ENCODE measurements at places on chromosomes 6 and 20.

DNA sequence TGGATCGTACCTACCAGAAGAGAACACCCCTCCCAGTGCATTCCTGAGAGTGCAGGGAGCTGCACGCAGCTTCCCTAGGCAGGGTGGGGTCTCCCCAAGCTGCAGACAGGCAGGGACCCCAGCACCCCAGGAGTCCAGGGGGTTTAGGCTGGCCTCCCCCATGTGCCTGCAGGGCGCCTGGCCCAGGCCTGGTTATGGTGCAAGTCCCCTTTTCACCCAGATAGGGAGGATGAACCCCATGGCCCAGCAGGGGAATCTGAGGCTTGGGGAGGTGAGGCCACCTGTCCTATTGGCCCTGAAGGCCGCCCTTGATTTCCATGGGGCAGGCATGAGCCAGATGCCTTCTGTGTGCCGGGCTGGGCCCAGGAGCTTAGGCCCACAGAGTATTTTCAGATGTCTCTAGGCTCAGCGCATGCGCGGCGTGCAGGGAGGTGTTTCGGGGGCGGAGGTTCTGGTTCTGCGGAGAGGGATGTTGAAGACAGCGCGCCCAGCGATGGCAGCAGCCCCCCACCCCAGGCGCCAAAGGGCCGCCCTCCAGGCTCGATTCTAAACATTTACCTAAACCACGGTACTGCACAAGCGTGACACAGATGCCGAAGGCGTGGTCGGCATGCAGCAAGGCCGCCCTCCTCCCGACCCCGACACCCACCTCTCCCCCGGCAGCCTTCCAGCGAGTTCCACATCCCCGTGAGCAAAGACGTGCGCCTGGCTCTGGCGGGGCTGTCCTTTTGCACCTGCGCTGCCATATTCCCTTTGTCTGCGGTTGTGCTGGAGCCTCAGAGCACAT lies 29.4 kb downstream of the COL20A1 start:
- no peak for DNase-seq

DNA sequence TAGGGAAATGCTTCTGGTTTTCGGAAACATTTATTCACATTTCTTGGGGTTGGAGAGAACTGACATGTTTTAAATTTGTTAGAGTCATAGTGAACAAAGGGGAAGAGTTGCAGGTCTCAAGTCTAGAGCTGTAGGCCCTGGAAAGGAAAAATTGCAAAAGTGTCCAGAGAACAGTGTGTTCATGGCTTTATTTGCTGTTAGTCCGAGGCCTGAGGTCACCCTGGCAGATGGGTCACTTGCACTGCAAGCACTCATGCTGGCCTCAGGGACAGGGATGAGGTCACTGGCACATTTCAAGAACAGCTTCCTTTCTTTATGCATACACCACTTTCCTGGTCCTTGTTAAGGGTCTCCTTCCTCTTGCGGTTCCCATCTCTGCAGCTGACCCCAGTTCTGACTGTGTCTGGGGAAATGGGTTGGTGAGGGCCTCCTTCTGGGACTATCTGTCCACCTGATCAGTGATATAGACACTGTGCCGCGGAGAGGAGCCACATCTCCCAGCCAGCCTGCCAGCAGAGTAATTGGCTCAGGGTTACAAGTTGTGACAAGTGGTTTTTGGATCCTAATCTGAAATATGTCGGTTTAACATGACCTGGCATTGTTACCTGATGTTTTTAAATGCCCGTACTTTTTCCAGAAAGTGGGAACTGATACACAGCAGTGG lies 194.0 kb downstream of the EYA4 start:
- DNase-seq = no peak

- DNase-seq = peak; percentile 77
Observed at GRCh38 chr6:69894578-69895347, 28.4 kb downstream of the COL19A1 start.

DNA sequence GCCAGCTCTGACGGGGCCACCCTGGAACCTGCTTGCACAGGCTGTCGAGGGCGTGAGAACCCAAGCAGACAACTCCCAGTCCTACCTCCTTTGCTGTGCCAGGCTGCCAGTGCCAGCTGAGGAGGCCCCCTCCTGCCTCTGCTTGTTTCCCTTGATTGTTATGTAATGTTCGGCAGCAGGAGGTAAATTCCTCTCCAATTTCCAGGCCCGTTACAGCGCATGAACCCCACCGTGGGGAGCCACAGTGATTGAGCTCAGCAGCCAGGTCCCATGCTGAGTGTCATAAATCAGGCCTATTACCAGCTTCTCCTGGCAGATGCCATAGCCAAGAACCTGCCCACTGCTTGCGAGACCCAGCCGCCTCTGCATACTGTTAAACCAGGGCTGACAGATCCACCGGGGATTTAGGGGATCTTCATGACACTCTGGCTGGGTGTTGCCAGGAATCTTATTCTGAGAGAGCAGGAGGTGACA lies 320.5 kb downstream of the DHX35 start:
- no peak for DNase-seq

- no peak for DNase-seq
Observed at GRCh38 chr6:138201836-138202235, 16.5 kb downstream of the PBOV1 start.

DNA sequence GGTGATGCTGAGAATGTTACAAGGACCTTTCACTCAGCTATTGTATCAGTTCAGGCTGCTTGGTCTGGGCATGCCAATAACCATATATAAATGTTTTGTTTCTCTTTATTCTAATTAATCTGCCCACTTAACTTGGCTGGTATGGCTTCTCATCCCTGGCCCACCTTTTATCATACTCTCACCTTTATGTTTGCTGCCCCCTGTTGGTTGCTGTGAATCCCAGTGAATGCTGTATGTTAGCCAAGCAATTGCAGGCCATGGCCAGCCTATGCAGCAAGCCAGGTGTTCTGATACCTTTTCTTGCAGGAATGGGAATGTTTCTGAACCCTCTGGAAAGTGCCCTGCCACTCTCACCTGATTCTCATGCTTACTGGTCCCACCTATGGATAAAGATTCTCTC lies 54.6 kb downstream of the PCSK2 start:
- DNase-seq = no peak

DNA sequence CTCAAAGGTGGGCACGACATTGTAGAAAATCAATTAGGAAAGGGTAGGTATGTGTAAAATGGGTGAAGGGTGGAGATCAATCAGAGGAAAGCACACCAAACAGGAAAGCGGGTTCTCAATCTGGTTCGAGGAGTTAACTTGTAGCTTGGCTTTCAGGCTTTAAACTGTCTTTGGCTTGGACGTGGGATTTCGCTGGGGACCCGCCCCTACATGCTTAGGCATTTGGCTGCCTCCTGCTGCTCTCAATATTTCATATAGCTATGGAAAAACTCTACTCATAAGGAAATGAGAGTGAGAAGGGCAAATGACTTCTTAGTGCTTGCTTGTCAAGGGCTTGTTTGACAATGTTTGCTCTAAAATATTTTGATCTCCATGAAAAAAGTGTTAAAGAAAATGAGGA lies 38.1 kb upstream of the PDE7B start:
- no peak for DNase-seq

- peak; percentile 48 for DNase-seq
Observed at GRCh38 chr20:17885544-17885943, 83.0 kb downstream of the SNX5 start.

GRCh38 chr6:166766769-166767168 lies 139.7 kb upstream of the RPS6KA2 start:
- no peak for DNase-seq

DNA sequence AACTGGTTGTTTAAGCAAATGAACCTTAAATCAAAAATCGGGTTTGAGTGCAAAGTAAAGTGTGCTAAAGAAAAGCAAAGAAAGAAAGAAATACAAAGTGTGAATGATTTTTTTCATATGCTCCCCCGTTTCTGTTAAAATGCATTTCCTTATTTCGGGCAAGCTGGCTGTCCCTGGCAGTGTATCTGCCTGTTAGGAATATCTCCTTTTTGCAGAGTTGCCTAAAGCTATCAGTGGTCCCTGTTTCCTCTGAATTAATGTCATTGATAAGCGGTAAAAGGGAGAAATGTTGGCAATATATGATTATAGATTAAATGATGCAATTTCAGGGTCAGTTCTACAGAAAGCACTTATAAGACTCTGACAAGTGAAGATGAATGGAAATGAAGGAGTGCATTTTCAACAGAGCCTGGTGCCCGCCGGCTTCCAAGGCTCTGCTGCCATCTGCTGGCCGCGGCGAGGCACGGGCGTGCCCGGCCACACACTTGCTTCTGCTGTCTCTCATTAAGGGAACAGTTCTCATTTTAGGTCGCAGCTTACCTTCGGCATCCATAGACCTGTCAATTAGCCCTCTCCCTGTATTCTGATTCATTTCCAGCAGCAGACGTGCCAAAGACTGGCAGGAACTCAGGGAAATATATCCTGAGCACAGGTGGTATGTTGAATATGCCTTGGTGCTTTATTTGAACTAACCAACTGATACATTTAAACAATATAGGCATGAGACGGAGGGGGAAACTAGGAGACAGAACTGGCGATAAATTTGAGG lies 381.9 kb downstream of the C6orf118 start:
- DNase-seq = peak; percentile 65

DNA sequence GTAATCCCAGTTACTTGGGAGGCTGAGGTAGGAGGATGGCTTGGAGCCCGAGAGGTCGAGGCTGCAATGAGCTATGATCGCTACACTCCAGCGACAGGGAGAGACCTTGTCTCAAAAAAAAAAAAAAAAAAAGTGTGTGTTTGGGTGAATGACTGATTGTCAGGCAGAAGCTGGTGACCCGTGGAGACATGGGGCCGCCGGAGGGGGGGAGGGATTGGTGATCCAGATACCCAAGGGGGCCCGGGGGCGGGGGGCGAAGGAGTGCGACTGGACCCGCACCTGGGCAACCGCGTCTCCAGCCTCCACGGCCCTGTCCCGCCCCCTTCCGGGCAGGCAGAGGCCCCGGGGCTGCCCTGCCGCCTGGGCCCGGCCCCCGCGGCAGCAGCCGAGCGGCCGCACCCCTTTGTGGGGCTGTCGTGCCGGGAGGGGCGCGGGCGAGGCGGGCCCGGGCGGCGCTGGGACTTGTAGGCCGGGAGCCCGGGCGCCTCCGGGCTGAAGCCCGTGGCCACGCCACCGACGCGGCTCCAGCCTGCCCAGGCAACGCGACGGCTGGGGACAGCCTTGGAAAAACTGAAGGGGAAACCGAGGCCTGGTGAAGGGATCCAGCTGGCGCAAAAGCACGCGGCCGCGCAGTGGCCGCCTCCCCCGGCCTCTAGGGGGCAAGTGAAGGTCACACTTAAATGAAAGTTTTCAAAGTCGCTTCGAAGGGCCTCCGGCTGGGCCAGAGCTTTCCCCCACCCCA lies 2.1 kb upstream of the RBM38 start:
- DNase-seq = peak; percentile 61

- no peak for DNase-seq
Observed at GRCh38 chr6:142241061-142241460, 60.7 kb upstream of the ADGRG6 start.

DNA sequence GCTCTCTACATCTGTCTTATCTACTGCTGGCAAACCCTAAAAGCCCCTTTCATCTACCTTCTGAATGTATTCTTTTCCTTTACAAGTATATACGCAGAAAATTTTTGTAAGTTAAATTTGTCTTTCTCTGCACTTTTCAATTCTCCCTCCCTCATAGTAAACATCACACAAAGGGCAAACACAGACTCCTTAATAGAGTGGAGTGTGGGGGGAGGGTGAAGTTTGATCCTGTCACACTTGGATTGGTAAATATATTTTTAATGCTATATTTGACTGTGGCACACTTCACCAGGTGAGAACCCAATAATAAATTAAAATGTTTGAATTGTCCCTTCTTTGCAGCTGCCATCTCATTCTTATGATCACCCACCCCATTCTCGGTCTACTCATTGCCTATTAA lies 33.2 kb upstream of the PAQR8 start:
- DNase-seq = no peak

- DNase-seq = no peak
Observed at GRCh38 chr20:23087587-23088251, 1.6 kb upstream of the CD93 start.

DNA sequence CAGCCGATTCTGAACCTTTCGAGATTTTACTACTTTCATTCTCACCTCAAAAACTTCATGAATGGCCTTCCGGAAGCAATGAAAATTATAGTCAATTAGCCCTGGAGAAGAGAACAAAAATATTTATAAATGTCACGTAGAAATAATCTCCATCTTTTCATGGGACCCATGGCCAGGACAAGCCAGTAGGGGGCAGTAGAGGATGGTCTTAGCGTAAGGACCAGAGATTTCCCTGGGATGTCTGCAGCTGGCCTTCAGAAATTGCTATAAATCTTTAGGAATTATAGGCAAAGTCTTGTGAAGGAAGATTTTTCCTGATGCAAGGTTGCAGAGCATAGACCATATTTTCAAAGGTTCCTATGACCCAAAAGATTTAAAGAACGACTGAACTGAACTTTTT lies 15.6 kb upstream of the UBE2J1 start:
- DNase-seq = peak; percentile 75

GRCh38 chr6:162719528-162719927 lies 8.0 kb downstream of the PRKN start:
- no peak for DNase-seq

GRCh38 chr6:4603291-4603690 lies 172.9 kb upstream of the CDYL start:
- DNase-seq = peak; percentile 92

DNA sequence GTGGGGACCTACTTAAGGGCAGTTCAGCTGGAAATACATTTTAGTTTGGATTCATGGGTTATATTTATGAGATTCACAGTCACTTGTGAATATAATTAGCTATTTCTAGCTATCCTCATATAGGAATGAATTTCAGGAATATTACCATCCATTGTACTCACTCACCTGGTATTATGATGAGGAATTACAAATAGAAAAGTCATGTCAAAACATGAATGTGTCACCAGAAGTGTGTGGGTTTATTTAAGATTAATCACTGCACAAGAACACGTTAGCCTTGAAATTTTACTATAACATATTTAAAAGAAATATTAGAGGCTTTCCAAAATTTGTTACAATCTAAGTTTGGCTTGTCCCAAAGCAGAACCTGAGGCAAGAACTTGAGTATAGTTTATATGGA lies 510.5 kb downstream of the PHF3 start:
- no peak for DNase-seq

DNA sequence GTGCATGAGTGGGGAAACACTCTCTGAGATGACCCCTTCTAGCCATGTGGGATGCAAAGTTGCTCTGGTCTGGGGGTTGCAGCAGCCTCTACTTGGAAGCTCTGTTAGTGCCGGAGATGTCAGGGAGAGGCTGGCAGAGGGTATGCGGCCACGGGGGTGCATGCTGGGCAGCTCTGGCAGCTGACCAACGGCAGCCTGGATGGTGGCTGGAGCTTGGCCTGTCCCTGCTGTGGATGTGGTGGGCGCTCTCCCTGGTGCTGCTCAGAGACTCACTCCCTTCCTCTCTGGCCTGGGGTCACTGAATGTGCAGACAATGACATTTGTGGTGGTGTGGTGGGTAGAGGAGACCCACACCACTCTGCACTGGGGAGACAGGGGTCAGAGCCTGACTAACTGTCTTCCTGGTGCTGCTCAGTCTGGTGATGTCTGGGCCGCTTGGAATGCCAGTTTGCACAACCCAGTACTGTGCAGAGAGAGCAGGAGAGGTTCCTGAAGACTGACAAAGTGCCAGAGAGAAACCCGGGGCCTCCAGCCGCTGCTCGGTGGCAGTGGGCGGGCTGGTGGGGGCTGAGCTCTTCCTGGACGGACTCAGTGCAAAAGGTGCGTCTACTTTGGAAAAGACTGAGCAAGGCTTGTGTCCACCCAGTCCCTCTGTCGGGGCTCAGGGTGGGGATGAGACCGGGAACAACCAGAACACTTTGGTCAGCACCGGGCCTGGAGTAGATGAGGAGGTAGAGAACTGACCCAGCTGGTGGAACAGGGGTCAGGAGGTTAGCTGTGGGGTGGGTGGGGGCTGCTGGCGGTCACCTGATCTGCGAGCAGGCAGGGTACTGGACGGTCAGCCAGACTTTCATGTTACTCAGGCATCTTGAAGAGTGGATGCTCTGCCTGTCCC lies 2.7 kb downstream of the MYT1 start:
- DNase-seq = no peak

All from fibroblast of pulmonary artery (primary cell).